ENCODE measurements at places on chromosomes 2 and 18.

- no peak for DNase-seq
Measured at GRCh38 chr2:168404764-168405163, 51.3 kb upstream of the CERS6 start.

GRCh38 chr2:121028577-121028976, 256.4 kb downstream of the TFCP2L1 start:
- DNase-seq = no peak

DNA sequence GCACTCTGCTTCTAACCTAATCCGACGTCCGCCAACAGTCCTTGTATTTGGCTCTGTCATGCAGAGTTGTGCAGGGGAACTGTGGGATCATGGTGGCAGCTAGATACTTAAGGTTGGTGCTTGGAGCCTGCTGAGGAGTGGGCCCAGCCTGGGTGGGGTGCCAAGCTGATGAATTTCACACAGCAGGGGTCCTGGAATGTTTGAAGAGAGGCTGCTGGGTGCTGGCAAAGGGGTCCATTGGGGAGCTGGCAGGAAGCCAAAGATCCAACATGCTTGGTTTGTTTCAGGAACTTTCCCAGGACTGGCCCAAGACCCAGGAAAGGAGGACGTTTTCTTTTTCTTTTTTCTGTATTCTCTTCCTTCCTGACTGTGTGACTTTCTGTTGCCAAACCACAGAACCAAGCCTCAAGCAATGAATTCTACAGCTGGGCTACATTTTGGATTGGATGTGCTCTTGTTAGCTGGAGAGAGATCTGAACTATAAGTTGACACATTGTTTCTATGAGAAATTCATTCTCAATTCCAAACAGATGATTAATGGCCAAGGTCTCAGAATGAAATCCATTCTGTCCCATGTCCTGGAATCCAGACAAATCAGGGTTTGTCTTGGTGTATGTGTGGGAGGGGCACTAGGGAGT, 49.9 kb downstream of the DHRS9 start:
- DNase-seq = no peak

GRCh38 chr2:224837558-224837957, 121.4 kb upstream of the CCDC195 start:
- DNase-seq = no peak

DNA sequence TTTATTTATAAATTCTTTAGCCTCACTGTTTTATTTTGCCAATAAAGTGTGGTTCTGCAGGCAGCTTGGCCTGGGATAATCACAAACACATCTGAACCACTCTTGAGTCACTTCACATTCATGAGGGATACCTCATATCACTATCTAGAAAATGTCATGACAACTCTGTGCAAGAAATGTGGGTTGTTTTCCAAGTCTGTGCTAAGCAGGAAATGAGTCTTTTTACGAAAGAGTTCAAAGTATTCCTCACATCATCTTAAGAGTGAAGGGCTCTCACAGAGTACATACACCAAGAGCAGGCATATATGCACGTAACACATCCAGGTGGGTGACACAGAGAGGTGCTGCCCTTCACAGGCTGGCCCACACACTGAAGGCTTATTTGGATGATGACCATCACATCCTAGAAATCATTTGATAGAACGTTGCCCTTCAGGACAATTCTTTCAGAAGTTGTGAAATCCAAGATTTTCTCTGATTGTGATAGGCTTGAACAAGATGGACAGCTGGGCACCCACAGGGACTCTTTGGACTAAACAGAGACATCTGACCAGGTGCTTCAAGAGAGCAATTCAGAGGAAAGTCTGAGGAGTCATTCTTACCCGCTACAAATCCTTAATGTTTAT, 811.1 kb upstream of the LRATD1 start:
- DNase-seq = no peak

DNA sequence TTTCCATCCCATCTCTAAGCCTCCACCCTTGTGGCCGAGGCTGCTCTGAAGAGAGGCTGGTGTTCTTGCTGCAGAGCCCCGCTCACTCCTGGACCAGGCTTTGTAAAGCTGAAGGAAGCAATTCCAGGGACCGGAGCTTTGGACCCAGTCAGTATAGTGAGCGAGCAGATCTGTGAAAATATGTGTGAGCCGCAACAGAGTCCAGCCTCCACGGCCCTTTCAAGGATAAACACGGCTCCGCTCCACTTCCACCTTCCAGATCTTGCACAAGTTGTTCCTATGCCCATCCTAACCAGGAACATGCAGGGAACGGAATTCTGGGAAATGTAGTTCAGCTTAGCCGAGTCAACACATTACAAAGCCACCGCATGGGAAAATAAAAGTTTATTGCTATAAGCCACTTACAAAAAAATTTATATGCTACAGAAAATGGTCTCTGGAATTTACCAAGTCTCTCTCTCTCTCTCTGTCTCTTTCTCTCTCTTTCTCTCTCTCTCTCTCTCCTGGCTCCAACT, 151.7 kb upstream of the ZNF521 start:
- no peak for DNase-seq

GRCh38 chr18:57579934-57580333, 6.6 kb downstream of the FECH start:
- DNase-seq = no peak

GRCh38 chr2:81304154-81304830, 999.7 kb upstream of the LRRTM1 start:
- no peak for DNase-seq

GRCh38 chr2:231369580-231370428, 25.7 kb upstream of the B3GNT7 start:
- no peak for DNase-seq

DNA sequence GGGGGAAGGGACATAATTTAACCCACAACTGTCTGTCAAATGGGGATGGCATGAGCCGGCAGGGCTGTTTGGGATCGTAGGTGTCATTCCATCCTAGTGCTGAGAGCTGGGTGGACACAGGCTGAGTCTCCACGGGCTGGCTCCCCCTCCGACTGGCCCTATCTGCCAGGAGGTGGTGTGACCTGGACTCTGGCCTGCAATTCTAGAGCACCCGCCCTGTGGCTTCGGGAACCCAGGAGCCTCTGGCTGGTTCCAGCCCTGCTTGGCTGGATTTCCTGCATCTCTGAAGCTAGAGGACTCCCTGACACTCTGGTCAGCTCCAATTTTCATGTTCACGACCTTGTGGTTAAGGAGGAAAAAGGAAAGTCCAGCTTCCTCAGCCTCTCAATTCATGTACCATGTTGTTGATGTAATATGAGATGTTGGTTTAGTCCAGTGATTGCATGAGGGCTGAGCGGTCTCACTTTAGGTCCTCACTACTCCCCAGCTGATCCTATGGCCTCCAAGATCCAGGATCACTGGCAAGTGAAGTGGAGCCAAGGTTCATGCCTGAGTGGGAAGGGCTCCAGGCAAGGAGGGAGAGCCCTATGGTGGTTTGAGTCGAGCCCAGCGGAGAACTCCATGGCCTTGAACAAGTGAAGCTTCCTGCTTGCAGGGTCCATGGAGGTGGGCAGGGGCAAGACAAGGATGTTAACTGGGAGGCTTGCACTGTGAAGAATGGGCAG, 169.1 kb downstream of the NDUFA10 start:
- DNase-seq = no peak

GRCh38 chr2:20680744-20681375, 13.9 kb downstream of the GDF7 start:
- no peak for DNase-seq

GRCh38 chr2:129752176-129752575, 227.3 kb upstream of the RAB6C start:
- DNase-seq = no peak

- no peak for DNase-seq
Measured at GRCh38 chr2:12173271-12173942, 427.0 kb downstream of the LPIN1 start.

- no peak for DNase-seq
Measured at GRCh38 chr2:126994340-126994777, 95.7 kb downstream of the TEX51 start.

GRCh38 chr2:7905756-7906155, 776.1 kb upstream of the ID2 start:
- DNase-seq = peak; percentile 82

GRCh38 chr18:32310774-32311173, 120.9 kb downstream of the MEP1B start:
- no peak for DNase-seq

- DNase-seq = no peak
Measured at GRCh38 chr2:71129902-71130151, 202 bp downstream of the MCEE start.

DNA sequence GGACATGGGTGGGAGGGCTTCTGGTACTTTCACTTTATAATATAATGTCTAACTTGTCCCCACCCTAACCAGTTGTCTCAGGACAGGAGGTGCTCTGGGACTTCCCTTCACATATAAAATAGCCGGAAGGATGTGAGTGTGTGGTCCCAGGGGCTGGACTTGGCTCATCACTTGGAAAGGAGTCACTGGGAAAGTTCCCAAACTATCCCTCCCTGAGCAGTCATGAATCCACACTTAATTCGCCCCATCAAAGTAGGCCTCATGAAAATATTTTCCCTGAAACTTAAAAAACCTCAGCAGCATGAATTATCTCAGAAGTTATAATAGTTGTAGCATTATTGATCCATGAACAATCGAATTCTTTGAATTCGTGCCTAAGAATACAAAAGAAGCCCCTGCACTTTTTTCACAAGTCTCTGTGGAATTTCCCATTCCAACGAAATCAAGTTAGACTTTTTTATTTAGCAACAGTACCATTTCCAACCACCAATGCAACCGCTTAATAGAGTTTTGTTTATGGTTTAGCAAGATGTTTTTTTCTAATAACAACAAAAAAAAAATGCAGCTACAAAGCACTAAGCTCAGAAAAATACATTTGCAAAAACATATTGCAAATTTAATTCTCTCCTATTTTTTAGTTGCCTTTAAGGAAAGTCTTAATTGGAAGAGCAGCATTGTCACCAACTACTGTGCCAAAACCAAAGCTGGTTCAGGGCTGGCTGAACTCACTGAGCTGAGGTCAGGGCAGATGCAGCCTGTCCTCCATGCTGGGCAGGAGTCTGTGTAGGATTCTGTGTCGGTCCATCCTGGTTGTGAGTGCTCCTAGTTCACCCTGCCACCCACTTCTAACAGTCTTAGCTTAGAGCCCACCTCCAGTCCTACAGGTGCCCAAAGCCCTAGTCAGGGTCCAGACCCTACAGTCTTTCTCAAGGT, 68.8 kb upstream of the SPTBN1 start:
- DNase-seq = no peak

DNA sequence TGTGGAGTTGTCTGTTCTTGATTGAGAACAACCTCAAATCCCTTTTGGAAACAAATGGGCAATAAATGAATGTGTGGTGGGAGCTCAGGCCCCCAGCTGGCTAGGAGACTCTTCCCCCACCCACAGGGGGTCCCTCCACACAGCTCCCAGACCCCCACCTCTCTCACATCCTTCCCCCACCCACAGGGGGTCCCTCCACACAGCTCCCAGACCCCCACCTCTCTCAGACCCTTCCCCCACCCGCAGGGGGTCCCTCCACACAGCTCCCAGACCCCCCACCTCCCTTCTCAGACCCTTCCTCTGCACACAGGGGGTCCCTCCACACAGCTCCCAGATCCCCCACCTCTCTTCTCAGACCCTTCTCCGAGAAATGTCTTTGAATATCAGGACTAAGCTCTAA, 79.0 kb upstream of the CTDP1 start:
- no peak for DNase-seq

GRCh38 chr2:146984014-146984413, 860.8 kb upstream of the ACVR2A start:
- DNase-seq = no peak

DNA sequence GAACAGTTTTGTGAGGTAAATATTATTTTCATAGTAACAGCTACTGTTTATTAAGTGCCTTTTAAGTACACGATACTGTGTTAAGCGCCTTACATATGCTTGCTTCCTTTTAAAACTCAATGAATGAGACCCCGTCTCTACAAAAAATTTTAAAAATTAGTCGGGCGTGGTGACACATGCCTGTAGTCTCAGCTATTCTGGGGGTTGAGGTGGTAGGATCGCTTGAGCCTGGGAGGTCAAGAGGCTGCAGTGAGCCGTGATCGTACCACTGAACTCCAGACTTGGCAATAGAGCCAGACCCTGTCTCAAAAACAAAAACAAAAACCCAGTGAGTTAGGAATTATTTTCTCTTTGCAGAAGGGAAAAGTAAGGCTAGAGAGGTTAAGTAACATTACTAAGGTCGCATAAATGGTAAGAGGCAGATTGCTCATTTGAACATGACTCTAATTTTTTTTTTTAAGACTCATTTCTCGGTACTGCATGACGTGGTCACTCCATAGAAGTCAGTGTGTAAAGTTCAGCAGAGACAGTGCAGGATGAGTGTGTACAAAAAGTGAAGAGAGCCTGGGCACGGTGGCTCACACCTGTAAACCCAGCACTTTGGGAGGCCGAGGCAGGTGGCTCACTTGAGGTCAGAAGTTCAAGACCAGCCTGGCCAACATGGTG, 1.1 kb downstream of the METAP1D start:
- no peak for DNase-seq

DNA sequence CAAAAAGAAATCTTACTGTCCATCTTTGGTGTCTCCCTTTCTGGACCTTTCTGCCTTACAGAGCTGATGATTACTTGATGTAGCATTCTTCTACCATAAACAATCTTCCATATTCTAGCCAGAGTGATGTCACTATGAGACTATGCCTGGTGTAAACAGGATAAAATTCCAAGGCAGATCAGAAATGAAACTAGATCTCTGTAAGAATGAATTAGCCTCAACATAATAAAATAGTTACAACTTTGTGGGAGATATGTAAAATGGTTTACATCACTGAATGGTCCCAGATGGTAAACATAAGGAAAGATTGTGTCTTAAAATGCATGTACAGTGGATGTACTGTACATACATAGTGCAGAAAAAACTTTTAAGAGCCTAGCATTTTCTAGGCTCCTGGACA, 112.3 kb upstream of the ZNF521 start:
- DNase-seq = no peak

DNA sequence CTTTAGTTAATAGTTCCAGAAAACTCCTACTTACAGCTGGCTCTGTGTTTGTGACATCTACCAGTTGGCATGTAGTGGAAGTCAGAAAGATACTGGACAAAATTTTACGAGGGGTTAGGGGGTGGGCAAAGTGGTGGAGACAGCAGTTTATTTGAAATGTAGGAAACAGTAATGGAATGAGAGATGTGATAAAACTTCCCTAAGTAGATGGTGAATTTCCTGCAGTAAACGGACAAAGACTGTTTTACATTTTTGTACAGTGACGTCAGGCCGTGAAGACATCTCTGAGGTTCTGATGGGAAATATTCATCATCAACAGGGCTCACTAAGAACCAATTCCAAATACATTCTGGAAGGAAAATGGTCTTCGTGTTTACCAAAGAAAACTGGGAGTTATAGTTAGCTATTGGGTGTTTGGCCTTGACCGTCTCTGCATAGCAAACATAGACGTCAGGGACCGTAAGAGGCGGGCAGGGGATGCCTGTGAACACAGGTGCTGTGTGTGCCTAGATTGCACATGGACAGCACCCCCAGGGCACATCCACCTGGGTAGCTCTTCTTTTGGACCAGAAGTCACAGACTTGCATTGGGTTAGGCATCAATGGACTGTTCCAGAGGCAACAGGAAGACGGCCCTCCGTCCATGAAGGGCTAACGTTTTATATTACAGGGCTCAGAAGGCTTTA, 131.5 kb downstream of the ZNF516 start:
- DNase-seq = no peak
